ENCODE measurements at places on chromosomes 13 and 19. TPM values are rescaled to one million over a fixed set of nuclear protein-coding genes. Genes with fewer than 3 reads are reported as not detected.

GRCh38 chr13:94595001-94595949 is 677 bp downstream of the TGDS start:
- peaks cover 3% of the 10 kb centered on the region for H3K4me1 ChIP-seq
- H3K36me3 ChIP-seq = no peaks in the 10 kb centered on the region
- peak overlapping the region; percentile 89 for H3K4me3 ChIP-seq
- no peaks in the 10 kb centered on the region for H3K27me3 ChIP-seq

DNA sequence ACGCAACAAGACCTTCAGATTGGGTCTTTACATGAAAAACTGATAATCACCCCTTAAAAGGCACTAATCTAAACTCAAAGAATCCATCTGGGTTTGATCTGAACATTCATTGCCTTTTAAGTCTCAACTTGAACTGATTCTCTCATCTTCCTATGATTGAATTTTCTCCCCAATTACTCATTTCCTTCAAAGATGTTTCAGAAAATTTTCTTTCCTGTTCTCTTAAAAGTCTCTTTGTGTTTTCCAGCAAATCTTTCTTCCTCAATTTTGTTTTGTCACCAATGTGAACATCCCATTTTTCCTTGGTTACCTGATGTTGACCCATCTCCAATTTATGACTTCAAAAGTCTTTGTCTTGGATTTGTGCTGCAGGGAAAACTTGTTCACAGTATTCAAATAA is 234.3 kb downstream of the DACH1 start:
- H3K27ac ChIP-seq = no peak overlapping the region
- H3K27me3 ChIP-seq = no peaks in the 10 kb centered on the region
- no peak for DNase-seq
- H3K36me3 ChIP-seq = no peaks in the 10 kb centered on the region
- H3K4me3 ChIP-seq = no peak overlapping the region

Gene ICAM5
- total RNA-seq = 0.88 TPM

DNA sequence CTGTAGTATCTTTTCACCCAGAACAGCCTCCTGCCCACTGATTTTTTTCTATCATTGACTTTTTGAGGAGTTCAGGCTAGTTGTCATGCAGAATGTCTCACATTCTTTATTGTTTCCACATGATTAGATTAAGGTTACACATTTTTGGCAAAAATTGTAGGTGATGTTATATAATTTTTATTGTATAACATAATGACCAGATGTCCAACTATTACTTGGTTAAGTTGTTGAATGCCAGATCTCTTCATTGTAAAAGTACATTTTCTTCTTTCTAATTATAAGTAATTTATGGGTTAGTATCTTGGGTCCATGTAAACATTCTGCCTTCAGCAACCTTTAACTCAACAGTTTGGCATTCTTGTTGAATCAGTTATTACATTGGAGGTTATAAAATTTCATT is 138.4 kb downstream of the POSTN start:
- H3K27me3 ChIP-seq = no peaks in the 10 kb centered on the region
- DNase-seq = no peak
- H3K4me1 ChIP-seq = no peaks in the 10 kb centered on the region
- no peak overlapping the region for H3K27ac ChIP-seq

- H3K27me3 ChIP-seq = no peaks in the 10 kb centered on the region
- no peak overlapping the region for H3K4me3 ChIP-seq
- DNase-seq = no peak
- no peak overlapping the region for H3K27ac ChIP-seq
Measured at GRCh38 chr19:2249880-2250765, 1.0 kb downstream of the AMH start.

- no peak overlapping the region for H3K4me3 ChIP-seq
- H3K36me3 ChIP-seq = no peaks in the 10 kb centered on the region
- H3K27me3 ChIP-seq = no peaks in the 10 kb centered on the region
- no peaks in the 10 kb centered on the region for H3K4me1 ChIP-seq
- no peak for DNase-seq
- no peak overlapping the region for H3K27ac ChIP-seq
Measured at GRCh38 chr13:27283906-27284493, 13.4 kb downstream of the RASL11A start.

DNA sequence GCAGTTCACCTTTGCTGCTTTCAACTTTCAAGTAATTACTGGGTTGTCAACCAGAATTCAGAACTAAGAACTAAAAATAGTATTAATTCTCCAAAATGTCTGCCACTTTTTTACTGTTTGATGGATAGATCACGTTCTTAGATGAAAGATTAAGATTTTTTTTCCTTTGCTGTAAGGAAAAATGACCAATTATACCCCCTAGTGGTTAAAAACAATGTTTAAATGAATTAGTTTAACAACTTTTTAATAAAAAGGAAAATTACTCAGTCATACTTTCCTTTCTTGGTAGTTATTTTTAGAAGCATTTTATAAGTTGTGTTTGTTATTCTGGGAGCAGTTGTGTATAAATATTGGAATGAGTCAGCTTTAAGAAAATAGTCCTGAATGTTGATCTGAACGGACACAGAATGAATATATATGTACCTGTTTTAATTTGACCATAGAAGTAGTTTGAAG is 4.6 kb downstream of the TM9SF2 start:
- no peak overlapping the region for H3K27ac ChIP-seq
- no peak for DNase-seq
- no peaks in the 10 kb centered on the region for H3K27me3 ChIP-seq
- no peaks in the 10 kb centered on the region for H3K36me3 ChIP-seq

DNA sequence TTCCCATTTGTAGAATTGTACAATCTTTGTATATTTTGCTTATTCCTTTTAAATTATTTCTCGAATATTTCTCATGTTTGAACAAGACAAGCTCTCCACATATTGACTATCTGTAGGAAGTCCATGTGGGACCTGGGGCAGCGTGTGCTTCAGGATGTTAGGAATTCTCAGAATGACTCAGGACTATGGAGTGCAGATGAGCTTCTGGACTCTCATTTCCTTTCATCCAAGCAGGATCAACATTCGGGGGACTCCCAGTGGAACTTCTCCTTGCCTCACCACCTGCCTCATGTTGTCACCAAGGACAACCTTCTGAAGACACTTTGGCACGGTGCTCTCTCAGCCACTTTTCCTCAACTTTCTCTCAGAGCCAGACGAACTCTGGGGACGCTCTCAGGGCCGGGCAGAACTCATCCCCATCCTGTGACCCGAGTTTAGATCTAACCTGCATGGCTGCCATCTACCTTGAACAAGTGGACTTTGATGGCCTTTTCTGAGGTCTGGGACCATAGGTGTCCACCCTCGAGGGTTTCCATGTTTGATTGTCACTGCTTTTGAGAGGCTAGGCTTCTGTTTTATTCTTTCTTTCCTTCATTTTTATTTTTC is 441.7 kb downstream of the IRS2 start:
- no peaks in the 10 kb centered on the region for H3K4me1 ChIP-seq
- H3K36me3 ChIP-seq = no peaks in the 10 kb centered on the region
- no peaks in the 10 kb centered on the region for H3K27me3 ChIP-seq
- no peak overlapping the region for H3K4me3 ChIP-seq

Gene HSD17B14
- 5.6 TPM for total RNA-seq

DNA sequence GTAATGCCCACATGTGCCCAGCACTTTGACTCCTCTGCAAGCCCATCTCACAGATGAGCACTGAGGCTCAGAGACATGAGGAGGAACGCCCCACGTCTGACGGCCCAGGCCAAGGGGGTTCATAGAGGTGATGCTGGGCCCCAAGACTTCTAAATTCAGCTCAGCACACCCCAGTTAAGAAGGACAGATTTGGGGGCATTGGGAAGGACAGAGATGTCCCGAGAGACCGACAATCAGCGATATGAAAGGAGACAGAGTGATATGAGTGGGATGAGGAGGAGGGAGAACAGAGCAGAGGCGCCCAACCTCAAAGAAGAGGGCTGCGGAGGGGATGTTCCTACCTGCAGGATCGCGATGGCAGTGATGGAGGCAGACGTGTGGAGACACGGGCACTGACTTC is at the start of gene CNFN:
Gene CNFN (minus strand): TSS at position 399 of the 400 bp plus-strand sequence. CDS start 1,260 bp downstream, outside the sequence.
- H3K36me3 ChIP-seq = no peaks in the 10 kb centered on the region
- H3K4me3 ChIP-seq = no peak within 1 kb of the TSS
- DNase-seq = no peak
- no peaks in the 10 kb centered on the region for H3K4me1 ChIP-seq
- H3K27me3 ChIP-seq = peaks cover 19% of the 10 kb centered on the region
- H3K27ac ChIP-seq = no peak within 1 kb of the TSS

Gene CEACAM5
- total RNA-seq = not detected

DNA sequence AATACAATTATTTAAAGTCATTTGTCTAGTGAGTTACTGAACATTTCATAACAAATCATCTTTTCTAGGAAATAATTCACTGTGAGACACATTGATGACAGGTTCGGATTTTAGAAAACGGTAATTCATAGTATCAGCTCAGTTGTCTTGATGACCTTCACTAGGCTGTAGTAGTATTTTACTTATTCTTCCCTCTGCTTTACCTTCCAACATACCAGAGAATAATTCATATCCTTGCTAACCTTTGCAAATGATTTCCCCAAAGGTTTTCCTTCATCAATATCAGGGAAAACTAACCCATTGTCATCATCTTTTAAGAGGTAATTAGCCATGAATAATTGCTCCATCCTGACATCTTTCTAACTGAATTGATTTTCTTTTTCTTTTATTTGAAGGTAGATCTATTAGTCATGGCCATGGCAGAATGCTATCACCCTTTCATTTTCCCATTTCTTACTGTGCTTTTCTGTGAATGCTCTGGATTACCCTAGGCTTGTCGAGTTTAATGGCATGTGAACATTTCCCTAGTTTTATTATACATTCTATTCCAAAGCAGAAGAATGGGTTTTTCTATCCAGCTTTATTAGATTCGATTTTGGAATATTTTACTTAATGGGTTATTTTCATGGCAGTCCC is 299.2 kb downstream of the OLFM4 start:
- H3K27ac ChIP-seq = no peak overlapping the region
- no peaks in the 10 kb centered on the region for H3K27me3 ChIP-seq
- no peaks in the 10 kb centered on the region for H3K36me3 ChIP-seq
- no peak for DNase-seq
- H3K4me3 ChIP-seq = no peak overlapping the region

- no peak overlapping the region for H3K27ac ChIP-seq
- H3K27me3 ChIP-seq = no peaks in the 10 kb centered on the region
- H3K4me3 ChIP-seq = no peak overlapping the region
- H3K36me3 ChIP-seq = no peaks in the 10 kb centered on the region
Measured at GRCh38 chr19:44649578-44650145, 6.0 kb downstream of the PVR start.

DNA sequence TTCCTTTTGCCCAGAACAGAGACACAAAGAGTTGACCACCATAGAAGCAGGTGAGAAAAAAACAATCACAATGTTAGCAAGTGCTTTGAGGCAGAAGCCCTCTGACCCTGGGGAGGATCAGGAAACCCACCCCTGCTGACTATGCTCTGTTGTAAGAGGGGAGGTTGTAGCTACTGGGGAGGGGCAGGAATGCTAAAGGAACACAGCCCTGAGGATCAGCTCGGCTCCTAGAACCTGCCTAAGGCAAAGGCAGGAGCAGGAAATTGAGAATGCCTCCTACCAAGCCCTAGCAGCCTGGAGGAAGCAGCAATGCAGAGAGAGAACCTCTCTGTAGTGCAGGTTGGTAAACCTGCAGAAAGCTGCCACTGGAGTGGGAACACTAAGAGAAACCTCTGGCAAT is 624.0 kb upstream of the KLF12 start:
- H3K27ac ChIP-seq = no peak overlapping the region
- H3K27me3 ChIP-seq = no peaks in the 10 kb centered on the region
- H3K4me3 ChIP-seq = no peak overlapping the region
- H3K36me3 ChIP-seq = no peaks in the 10 kb centered on the region

Gene VWA8
- total RNA-seq = 59.7 TPM

DNA sequence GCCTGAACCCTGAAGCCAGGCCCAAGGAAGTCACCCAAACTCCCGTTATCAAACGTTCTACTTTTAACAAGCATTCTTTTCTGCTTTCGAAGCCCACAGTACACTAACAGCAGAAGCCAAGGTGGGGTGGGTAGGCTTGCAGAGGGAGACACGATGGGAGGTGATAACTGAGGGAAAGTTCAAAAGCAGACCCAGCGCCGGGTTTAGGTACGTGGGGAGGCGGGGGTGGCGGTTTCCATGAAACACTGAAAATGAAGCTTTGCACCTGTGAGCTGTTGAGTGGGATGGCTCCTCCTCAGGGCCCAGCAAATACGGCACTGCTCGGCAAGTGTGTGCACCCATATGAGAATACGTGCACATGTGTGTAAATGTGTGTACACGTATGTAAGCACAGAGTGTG is 49.8 kb downstream of the KLF2 start:
- no peak overlapping the region for H3K4me3 ChIP-seq
- no peaks in the 10 kb centered on the region for H3K36me3 ChIP-seq
- no peaks in the 10 kb centered on the region for H3K27me3 ChIP-seq
- DNase-seq = no peak
- H3K4me1 ChIP-seq = peaks cover 15% of the 10 kb centered on the region

DNA sequence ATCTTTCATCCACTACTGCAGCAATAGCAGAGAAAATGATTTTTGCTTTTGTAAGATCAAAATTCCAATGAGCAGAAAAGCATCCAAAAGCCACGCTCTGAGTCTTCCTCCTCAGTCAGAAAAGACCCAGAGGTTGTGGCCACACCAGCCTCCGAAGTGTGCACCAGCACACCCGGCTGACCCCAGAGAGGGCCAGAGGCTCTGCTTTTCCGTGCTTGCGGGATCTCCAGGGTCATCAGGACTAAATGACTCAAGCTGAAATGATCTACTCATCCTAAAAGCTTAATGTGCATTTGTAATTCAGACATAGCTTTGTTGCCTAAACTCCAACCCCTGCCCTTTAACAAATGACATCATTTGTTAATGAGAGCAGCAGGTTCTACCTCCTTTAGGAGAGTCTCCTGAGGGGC is 16.5 kb downstream of the RXFP2 start:
- no peaks in the 10 kb centered on the region for H3K4me1 ChIP-seq
- no peaks in the 10 kb centered on the region for H3K27me3 ChIP-seq
- no peak overlapping the region for H3K4me3 ChIP-seq
- DNase-seq = no peak
- H3K27ac ChIP-seq = no peak overlapping the region

Gene IZUMO2
- total RNA-seq = not detected

All from uterus (tissue), 4 donors.